ENCODE measurements at places on chromosomes 2 and 18. TPM values are rescaled to one million over a fixed set of nuclear protein-coding genes. Genes with fewer than 3 reads are reported as not detected.

Gene KYNU
- 44.3 TPM for total RNA-seq

Gene KIF1A
- total RNA-seq, result 0.31 TPM

Gene GATA6
- total RNA-seq, result 8.0 TPM

Gene VIL1
- 7.2 TPM for total RNA-seq

Gene FASTKD2
- 16.0 TPM for total RNA-seq

Gene KCNJ3
- total RNA-seq, result 0.74 TPM

Gene ACAA2
- 401 TPM for total RNA-seq

Gene NAGK
- total RNA-seq, result 36.4 TPM

Gene RNF149
- 33.5 TPM for total RNA-seq

Gene MC4R
- total RNA-seq, result not detected

Gene ALLC
- total RNA-seq, result 0.31 TPM

Gene SGPP2
- total RNA-seq, result 0.18 TPM

Gene FOSL2
- total RNA-seq, result 8.1 TPM

Gene LOXL3
- total RNA-seq, result 0.92 TPM

Gene BOD1L2
- total RNA-seq, result not detected

Gene TMEM178A
- 1.4 TPM for total RNA-seq

Gene TUBB8B
- total RNA-seq, result not detected

Gene GCG
- total RNA-seq, result not detected

Gene AQP12A
- not detected for total RNA-seq

Gene SERPINB11
- not detected for total RNA-seq

Gene MTA3
- 6.3 TPM for total RNA-seq

Gene ITGA6
- 26.8 TPM for total RNA-seq

Gene ABCA12
- total RNA-seq, result not detected

Gene TXNDC2
- total RNA-seq, result not detected

Gene ITGB6
- total RNA-seq, result 0.68 TPM

Gene REG3A
- not detected for total RNA-seq

Gene RAD51AP2
- not detected for total RNA-seq

Gene REG1B
- not detected for total RNA-seq

Gene VSNL1
- 2.7 TPM for total RNA-seq

Gene KCNK3
- total RNA-seq, result 0.27 TPM

Gene HNMT
- 47.2 TPM for total RNA-seq

Gene DSG1
- 4.3 TPM for total RNA-seq

Gene CFC1
- not detected for total RNA-seq

Gene ST8SIA5
- total RNA-seq, result 0.92 TPM

Gene NPAS2
- total RNA-seq, result 25.6 TPM

Gene SLC4A3
- total RNA-seq, result 0.14 TPM

Gene FBXO41
- 0.43 TPM for total RNA-seq

Gene GREB1L
- 6.2 TPM for total RNA-seq

Gene RAB6C
- total RNA-seq, result not detected

Gene VWA3B
- total RNA-seq, result not detected

Gene SP140
- total RNA-seq, result 1.2 TPM

Gene GPAT2
- total RNA-seq, result 0.39 TPM

Gene SERPINB13
- not detected for total RNA-seq

Gene MROH2A
- total RNA-seq, result 3.6 TPM

Gene RNU2-63P
- not detected for total RNA-seq

Gene POTEI
- not detected for total RNA-seq

Gene SGO2
- 0.86 TPM for total RNA-seq

Gene ASXL3
- 0.31 TPM for total RNA-seq

Gene CWC22
- 7.1 TPM for total RNA-seq

Gene PARD6G
- total RNA-seq, result 2.9 TPM

Gene FTCDNL1
- 7.3 TPM for total RNA-seq

Gene GALR1
- not detected for total RNA-seq

Gene HDLBP
- total RNA-seq, result 540 TPM

Gene NFATC1
- 1.00 TPM for total RNA-seq

Gene PJVK
- total RNA-seq, result 2.0 TPM

Gene CFAP65
- total RNA-seq, result not detected
